ENCODE measurements at places on chromosomes 6 and 20.

- H3K4me3 ChIP-seq = no peak overlapping the region
- H3K36me3 ChIP-seq = no peaks in the 10 kb centered on the region
- DNase-seq = no peak
- no peak overlapping the region for H3K27ac ChIP-seq
- H3K27me3 ChIP-seq = peaks cover 40% of the 10 kb centered on the region
- H3K4me1 ChIP-seq = peaks cover 3% of the 10 kb centered on the region
These were observed 95.1 kb downstream of the SNAP25 start for GRCh38 chr20:10313701-10314100.

GRCh38 chr20:48238781-48239180 lies 453.5 kb upstream of the SULF2 start:
- DNase-seq = no peak
- no peaks in the 10 kb centered on the region for H3K4me1 ChIP-seq
- H3K27ac ChIP-seq = no peak overlapping the region
- H3K36me3 ChIP-seq = no peaks in the 10 kb centered on the region
- no peak overlapping the region for H3K4me3 ChIP-seq
- peaks cover 10% of the 10 kb centered on the region for H3K27me3 ChIP-seq

- no peak overlapping the region for H3K27ac ChIP-seq
- no peak overlapping the region for H3K4me3 ChIP-seq
- DNase-seq = no peak
These were observed 857.6 kb upstream of the SLC35B3 start for GRCh38 chr6:9292975-9293374.

DNA sequence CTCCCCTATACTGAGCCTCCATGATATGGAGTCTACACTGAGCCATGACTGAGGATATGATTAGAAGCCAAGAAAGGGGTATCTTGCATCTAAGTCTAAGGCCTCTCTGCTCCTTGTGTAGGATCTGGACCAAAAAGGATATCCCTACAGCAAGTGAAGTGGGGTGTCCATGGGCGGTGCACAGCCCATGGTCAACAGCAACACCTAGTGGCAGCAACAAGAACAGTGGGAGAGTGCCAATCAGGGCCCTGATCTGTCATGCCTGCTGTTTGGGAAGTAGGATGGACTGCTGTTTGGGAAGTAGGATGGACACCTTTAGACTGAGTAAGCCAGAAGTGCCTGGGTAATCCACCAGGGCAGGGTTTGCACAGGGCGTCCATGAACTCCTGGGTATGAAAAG lies 22.4 kb downstream of the PTGIS start:
- H3K4me1 ChIP-seq = peaks cover 20% of the 10 kb centered on the region
- DNase-seq = no peak
- H3K4me3 ChIP-seq = no peak overlapping the region
- no peak overlapping the region for H3K27ac ChIP-seq

Data from activated CD8-positive, alpha-beta memory T cell treated with anti-CD3 and anti-CD28 coated beads, Interleukin-2, amount 10 ng/mL, durations not matched to agents 7 days and 5 days (primary cell).